Heart left ventricle (tissue), 16 donors: ENCODE measurements at places on chromosomes 3 and 15. TPM values are rescaled to one million over a fixed set of nuclear protein-coding genes. Genes with fewer than 3 reads are reported as not detected.

The RASGRP1 gene
- total RNA-seq, result not detected

GRCh38 chr15:73821181-73821580, 52.2 kb upstream of the TBC1D21 start:
- DNase-seq, result no peak

GRCh38 chr3:43769097-43769884, 78.6 kb downstream of the ABHD5 start:
- DNase-seq, result peak; percentile 97

DNA sequence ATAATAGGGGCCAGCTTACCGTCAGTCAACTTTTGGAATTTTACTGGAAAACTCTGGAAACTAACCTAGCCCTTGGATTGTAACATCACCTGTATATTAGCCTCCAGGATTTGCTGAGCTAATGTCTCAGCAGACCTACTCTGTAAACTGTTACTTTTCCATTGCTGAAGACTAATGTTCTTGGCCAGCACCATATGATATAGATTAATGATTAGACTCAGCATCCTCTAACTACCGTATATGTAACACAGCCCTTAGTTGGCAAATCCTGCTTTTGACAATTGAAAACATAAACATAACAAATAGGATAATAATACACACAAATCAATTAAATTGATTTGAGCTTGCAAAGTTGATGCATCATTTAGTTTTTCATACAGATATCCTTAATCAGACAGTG, 26.6 kb upstream of the GBE1 start:
- DNase-seq, result no peak

DNA sequence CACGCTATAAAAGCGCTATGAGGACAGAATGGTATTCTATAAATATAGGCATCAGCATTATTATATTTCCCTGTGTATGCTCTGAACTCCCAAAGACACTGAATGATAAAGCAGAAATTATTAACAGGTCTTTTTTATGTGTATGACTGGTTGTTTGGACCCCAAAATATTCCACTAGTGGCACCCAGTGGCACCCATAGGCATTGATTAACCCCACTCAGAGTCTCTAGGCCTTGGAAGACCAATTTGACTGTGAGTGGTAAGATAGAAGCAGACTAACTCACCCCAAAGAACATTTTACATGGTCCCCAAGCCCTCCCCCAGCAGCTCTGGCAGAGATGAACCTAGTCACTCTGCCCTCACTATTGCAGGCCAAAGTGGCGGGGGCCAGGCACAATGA, 45.4 kb upstream of the UBE2E1 start:
- no peak for DNase-seq

The POU1F1 gene
- total RNA-seq, result not detected

GRCh38 chr3:193943200-193943599, 192.7 kb upstream of the HES1 start:
- DNase-seq, result no peak

The LRRN1 gene
- 0.50 TPM for total RNA-seq

The LMAN1L gene
- 1.3 TPM for total RNA-seq

GRCh38 chr15:85021409-85021808, 39.8 kb downstream of the PDE8A start:
- DNase-seq, result no peak

GRCh38 chr3:12363397-12364195, 74.7 kb downstream of the PPARG start:
- no peak for DNase-seq

DNA sequence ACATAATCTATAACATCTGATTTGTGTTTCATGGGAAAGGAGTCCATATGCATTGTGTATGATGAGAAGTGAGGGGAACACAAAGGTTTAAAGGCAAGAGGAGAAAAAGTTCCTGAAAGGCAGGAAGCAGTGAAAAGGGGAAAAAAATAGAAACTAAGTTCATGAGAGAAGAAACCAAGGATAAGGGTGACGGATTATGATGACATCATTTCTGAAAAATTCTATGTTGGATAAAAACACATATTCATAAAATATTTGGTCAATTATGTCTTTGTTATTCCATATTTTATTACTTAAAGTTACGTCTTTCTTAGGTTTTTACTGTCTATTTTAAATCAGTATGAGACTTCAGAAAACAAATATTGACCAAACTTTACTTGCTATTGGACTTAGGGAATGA, 48.6 kb upstream of the CP start:
- DNase-seq, result no peak

The ITPR1 gene
- 20.1 TPM for total RNA-seq

The ASB14 gene
- total RNA-seq, result 20.0 TPM

- DNase-seq, result peak; percentile 17
These were observed 133.1 kb upstream of the LRRN1 start for GRCh38 chr3:3665961-3666640.

DNA sequence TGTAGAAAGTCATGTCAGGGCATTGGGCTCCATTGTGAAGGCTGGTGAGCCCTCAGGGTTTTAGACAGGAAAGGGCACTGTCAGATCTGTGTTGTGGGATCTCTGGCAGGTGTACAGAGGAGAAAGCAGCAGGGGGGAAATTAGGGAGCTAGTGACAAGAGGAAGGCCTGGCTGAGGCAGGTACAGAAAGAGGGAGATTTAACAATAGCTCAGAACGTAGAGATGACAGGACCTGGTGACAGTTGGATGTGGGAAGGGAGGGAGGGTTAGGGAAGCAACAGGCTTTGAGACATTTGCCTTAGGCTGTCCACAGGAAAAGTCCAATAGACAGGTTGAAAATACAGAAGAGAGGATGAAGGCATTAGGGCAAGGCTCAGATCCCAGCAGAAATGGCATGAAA, 288.1 kb downstream of the EPHB1 start:
- DNase-seq, result no peak

DNA sequence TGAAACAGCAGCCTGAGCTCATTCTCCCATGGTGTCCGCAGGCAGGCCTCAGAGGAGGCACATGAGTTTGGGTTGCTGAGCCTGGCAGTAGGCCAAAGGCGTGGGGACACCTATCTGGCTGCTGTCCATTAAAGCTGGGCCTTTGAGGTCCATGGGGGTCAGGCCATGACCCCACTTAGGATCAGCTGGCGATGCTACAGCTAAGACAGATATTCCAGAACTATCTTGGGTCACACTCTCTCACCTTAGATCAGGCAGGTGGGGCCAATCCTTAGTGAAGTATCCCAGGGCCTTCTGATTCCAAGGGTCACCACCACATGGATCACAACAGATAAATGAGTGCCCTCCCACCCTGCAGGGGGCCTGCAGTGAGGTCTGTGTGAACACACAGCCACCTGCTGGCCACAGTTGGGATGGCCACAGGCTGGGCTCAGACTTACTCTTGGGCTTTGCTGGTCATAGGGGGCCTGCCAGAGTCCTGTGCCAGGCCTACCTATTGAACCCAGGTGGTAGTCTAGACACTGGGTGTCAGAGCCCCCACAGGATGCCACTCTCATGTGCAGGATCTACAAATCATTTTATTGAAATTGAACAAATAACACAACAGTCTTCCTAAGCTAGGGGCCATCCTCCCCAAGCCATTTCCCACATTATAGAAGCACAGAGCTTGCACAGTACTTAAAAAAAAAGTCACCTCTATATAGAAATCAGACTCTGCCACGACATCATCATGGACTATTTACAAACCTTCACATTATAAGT, 2.0 kb upstream of the HYAL2 start:
- peak; percentile 82 for DNase-seq

The VPS8 gene
- 74.3 TPM for total RNA-seq

DNA sequence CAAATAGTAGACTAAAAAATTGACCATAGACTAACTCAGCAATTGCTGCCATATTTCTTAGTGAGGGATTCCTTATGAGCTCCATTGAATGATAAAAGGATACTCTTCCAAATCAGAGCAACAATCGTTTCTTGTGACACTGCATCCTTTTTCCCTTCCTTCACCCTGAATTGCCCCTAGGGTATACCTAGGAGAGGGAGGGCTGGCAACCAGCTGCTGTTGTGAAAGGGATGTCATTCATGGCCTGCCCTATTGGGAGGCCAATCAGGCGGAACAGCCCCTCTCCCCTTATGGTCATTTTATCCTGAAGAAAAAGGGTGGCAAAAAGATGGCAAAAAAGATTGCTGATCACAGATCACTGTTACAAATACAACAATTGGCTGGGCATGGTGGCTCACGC, 26.3 kb downstream of the B3GNT5 start:
- DNase-seq, result no peak

The SCAANT1 gene
- not detected for total RNA-seq

The TNNC1 gene
- total RNA-seq, result 8,364 TPM

DNA sequence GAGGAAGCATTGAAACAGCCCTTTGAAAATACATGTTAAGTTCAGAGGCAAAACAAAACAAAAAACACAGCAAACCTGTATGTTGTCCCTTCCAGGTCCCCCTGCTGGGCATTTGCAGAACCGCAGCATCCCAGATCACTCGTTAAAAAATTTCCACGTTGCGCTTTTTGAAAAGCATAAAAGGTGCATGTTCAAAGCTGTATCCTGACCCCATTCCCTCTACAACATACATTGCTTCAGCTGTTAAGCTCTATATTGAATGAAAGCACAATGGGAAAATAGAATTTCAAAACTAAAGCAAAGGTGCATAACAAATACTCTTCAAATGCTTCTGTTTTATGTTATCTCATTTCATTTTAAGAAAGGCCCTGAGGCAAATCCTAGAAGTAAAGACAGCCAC, 328.3 kb downstream of the THSD4 start:
- peak; percentile 43 for DNase-seq
